ENCODE measurements at places on chromosomes 2 and 18. TPM values are rescaled to one million over a fixed set of nuclear protein-coding genes. Genes with fewer than 3 reads are reported as not detected.

DNA sequence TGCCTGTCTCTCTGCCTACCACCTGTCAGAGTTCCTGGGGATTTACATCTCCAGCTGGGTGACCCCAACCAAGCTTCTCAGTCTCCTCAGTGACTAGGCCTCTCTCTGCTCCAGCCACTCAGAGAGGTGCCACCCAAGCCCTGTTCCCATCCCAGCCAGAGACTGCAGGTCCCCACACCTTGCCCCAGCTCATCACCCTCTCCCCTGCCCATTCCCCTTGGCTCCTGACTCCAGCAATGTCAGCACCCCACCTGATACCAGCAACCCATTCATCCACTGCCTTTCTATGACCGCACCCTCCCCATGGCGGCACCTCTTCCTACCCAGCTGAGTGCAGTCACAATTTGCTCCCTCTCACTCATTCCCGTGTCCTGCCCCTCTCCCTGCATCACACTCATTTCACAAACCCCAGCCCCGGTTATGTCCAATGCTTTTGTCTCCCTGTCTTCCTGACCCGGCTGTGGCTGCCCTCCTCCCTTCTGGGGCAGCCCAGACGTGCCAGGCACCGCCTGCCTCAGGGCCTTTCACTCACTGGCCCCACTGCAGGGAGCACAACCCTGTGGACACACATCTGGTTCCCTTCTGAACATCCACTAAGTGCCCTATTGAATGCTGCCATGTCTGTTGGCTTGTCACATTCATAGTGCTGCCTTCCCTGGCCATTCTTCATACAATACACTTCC is 494.8 kb upstream of the HS6ST1 start:
- DNase-seq: no peak

- no peak for DNase-seq
Measured at GRCh38 chr2:226183550-226183949, 616.1 kb downstream of the IRS1 start.

DNA sequence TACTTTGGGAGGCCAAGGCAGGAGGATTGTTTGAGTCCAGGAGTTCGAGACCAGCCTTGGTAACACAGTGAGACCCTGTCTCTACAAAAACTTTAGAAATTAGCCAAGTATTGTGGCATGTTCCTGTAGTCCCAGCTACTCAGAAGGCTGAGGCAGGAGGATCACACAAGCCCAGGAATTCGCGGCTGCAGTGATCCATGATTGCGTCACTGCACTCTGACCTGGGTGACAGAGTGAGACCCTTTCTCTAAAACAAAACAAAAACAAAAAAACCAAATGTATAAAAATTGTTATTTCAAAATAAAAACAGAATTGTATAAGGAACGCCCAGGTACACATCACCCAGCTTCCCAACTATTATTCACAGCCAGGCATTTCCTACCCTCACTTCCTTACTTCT is 54.1 kb upstream of the GPR155 start:
- no peak for DNase-seq

Gene HJURP
- 52.4 TPM for total RNA-seq

DNA sequence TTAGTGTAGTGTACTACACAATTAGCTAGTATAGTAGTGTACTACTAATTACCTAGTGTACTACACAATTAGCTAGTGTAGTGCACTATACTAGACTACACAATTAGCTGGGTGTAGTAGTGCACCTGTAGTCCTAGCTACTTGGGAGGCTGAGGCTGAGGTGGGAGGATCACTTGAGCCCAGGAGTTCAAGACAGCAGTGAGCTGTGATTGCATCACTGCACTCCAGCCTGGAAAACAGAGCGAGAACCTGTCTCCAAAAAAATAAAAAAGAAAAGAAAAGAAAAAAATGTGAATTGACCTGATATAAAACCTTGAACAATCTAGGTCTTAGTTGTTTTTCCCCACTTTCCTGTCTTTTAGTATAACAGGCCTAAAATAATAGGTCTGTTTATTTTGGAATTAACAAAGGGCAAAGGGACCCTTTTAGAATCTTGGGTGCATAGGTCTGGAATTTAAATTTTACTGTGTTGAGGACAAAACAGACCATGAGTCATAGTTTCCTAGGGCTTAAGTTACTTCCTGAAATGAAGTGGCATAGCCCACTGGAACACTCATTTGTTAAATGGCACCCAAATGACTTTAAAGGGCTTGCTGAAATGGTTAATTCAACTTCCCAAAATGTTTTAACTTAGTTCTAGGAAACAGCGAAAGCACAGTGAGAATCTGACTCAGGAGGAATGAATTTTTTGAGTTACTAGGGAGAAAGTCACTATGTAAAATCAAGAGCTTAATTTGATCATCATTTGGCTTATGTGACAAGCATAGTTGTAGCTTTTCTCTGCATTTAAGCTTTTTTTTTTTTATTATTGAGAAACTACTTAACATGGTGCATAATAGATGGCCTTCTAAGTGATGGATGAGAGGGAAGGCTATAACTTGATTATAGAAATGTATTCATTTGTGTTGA is 50.7 kb upstream of the ARL5A start:
- DNase-seq: no peak

Gene LRRTM4
- not detected for total RNA-seq

DNA sequence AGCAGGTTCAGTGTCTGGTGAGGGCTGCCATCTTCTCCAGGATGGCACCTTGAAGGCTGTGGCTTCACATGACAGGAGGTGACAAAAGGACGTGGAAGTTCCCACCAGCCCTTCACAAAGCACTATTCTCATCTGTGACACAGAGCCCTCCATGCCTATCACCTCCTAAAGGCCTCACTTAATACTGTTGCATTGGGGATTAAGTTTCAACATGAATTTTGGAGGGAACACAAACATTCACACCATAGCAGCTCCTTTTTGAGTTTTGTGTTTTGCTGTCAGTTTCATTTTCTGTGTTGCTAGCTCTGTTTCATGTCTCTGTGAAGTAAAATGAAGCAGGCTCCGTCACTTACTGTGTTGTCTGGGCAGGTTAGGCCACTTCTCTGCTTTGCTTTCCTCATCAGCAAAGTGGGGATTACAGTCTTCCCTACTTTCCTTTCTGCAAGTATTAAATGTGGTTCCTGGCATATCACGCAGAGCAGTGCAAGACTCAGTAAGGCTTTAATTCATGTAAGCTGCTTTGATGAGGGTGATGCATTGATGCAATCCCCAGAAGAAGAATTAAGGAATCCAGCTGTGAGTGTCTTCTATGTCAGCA is 31.6 kb downstream of the LIMS1 start:
- no peak for DNase-seq

Gene SLC9A4
- total RNA-seq: 0.09 TPM

GRCh38 chr18:55300936-55301531 is 287.0 kb downstream of the TCF4 start:
- no peak for DNase-seq

DNA sequence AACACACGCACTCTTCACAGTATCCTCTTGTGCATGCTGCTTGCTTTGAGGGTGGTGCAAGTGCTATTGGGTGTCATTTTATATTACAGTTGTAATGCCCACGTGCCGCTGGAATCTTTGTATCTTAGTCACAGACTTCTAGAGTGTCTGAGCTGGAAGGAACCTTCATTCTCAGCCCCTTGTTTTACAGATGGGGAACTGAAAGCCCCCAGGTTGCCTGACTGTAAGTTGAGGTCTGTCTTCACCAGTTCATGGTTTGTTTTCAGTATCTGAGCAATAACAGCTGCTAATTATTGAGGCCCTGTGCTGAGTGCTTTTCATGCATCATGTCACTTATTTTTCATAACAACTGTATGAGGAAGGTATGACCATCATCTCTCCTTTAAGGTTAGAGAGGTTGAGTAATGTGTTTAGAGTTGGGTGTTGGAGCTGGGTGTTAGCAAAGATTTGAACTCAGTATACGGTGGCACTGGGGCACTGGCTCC is 77.0 kb downstream of the PRKCE start:
- DNase-seq: no peak

DNA sequence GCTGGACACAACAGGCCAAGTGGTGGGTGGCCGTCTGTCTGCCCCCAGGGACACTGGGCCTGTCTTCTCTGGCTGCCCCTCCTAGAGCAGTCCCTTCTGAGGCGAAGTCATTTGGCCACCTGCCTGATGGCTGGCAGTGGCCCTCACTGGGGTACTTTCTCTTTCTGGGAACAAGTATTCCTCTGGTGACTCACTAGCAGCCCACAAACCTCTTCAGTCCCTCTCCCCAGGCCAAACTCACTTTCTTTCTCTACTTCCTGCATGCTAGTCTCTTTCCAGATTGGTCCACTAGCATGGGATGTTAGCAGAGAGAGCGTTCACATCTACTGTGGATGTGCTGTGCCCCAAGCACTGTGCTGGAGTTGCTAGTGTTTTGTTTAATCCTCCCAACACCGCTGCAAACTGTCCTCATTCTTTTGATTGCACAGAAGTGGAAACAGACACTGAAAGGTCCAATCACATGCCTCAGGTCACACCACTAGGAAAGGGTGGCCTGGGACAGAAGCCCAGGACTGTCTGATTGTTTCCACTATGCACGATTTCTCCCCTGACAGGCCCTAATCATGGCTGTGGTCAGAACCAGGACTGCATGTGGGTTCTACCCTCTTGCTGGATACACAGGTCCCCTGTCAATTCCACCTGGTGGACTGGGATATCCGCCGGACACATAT is 5.2 kb downstream of the DYSF start:
- no peak for DNase-seq

DNA sequence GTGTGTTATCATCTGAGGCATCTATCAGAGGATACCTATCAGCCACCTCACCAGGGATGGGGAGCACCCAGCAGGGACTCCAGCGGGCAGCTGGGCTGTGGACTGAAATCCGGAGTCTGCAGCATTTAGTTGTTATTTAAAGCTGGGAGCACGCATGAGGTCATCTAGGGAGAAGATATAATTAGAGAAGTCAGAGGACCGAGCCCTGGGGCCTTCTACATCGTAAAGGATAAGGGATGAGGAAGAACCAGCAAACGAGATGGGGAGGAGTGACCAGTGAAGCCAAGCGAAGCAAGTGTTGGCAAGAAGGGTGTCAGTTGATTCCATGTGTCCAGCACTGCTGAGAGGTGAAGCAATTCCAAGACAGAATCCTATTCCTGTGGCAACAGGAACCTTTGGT is 70.3 kb downstream of the STEAP3 start:
- no peak for DNase-seq

Gene CTIF
- total RNA-seq: 7.0 TPM

Gene SP140L
- 55.7 TPM for total RNA-seq

- no peak for DNase-seq
Measured at GRCh38 chr2:20557635-20558034, 93.3 kb downstream of the HS1BP3 start.

Gene LYPD6B
- not detected for total RNA-seq

GRCh38 chr2:156489750-156490465 is 53.7 kb downstream of the GPD2 start:
- no peak for DNase-seq

DNA sequence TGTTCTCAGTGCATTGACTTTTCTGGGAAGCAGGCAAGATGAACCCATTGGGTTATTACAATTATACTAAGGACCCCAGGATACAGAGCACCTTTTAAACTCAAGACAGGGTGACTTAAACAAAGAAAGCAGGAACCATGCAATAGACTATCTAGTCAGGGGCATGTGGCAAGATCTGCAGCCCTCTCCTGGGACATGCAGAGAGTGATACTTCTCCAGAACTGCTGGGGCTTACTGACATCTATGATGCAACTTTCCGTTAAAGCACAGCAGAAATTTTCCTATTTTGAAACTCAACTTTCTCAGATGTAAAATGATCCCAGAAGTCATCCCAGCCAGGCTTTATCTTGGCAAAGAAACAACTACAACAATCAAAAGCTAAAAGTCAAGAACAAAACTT is 162.2 kb upstream of the HNMT start:
- DNase-seq: no peak

GRCh38 chr2:76469066-76469465 is 758.4 kb upstream of the GCFC2 start:
- no peak for DNase-seq

DNA sequence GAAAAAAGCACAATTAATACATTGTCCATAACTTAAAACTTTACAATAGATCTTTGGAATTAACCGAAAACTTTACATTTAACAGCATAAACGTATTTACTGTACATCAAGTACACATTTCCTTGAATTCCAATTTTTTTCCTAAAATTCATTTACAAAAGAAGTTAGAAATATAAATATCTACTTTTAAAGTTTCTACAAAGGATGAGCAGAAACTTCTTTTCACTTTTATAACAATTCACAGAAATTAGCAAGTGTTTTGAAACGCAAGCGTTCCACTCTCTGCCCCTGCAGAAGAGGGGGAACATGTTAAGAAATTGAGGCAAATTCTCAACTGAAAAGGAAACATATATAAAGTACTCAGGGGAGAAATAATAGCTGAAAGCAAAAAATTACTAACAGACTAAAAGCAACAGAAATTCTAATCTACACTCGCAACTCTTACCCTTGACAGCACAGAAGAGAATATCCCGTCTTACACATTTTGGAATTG is 1.5 kb downstream of the NFE2L2 start:
- no peak for DNase-seq

DNA sequence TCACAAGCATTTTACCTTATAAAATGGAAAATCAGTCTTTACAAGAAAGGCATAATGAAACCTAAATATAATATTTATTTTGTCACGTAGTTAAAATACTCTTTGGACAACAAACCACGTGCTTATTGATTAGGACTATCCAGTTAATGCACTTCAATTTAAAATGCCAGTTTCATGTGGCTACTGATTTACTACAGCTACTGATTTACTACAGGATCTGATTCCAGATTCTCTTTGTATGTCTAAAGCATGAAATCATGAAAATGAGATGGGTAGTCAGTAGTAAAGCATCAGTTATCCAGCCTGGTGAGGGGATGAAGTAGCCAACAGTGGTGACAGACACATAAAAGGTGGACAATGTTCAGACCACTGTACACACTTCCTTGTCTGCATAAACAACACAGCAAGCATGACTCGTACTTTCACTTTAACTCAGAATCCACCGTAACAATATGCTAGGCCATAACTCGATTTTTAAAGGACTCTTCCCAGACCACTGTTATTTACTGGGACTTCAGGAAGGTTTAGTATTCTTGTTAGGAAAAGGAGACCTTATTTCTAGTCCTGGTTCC is 24.9 kb downstream of the ACAA2 start:
- no peak for DNase-seq

DNA sequence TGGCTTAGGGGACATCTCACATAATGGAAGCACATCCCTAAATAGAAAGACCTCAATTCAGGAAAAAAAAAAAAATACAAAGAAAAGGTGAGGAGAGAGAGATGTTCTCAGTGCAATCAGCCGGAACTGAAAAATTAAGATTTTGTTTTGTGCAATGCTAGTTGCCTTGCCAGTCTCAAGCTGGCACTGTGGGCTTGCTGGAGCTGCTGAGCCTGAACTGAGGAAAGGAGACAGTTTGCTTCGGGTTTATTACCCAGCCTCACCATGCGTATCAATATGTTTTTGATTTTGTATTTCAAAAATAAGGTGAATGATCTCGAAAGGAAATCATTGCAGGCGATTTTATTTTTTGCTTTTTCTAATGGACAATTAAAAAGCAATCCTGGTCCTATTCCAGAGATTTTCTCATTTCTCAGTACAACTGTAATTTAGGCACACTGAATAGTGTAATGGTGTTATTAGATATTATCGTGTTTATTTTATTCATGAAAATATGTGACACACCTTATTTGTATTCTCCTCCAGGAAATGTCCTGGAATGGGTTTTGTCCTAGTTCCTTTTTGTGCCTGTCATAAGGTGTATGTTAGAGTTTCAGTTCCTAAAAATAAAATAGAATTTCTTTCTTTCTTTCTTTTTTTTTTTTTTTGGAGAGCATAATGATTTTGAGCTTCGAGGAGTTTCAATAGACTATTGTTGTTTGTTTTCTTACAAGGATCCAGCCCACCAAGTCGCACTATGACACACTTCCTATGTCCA is 72.8 kb upstream of the ZEB2 start:
- DNase-seq: no peak

Measured in activated T-helper 2 cell treated with anti-CD3 and anti-CD28 coated beads, Interferon-gamma antibody, Interleukin-2, Interleukin-4, amounts not matched to agents 10 μg/mL and 5 μg/mL and 100 μg/mL, durations not matched to agents 14 hours and 24 hours and 36 hours (primary cell).